ENCODE measurements at places on chromosomes 11 and 22.

GRCh38 chr11:42170601-42171000 is 711.1 kb upstream of the LRRC4C start:
- no peak for DNase-seq

GRCh38 chr11:36300650-36301049 is 4.6 kb downstream of the PRR5L start:
- no peak for DNase-seq

- DNase-seq: no peak
Measured at GRCh38 chr22:19554834-19555404, 30.7 kb upstream of the CLDN5 start.

DNA sequence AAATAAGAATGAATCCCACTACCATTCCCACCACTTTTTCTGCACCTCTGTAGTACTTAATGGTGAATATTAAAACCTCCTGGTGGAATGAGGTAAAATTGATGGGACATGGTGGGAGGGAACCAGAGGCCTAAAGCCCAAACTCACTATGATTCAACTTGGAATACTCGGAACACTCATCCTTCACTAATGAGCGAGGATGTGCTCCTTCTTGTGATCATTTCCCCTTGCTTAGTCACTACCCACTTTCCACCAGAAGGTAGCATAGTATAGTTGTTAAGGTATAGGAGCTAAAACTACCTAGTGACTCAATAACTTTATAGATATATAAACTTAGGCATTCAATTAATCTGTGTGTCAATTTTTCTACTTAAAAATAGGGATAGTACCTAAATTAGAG is 728.9 kb downstream of the OPCML start:
- no peak for DNase-seq

- DNase-seq: no peak
Measured at GRCh38 chr22:29815580-29815979, 22.5 kb downstream of the ASCC2 start.

DNA sequence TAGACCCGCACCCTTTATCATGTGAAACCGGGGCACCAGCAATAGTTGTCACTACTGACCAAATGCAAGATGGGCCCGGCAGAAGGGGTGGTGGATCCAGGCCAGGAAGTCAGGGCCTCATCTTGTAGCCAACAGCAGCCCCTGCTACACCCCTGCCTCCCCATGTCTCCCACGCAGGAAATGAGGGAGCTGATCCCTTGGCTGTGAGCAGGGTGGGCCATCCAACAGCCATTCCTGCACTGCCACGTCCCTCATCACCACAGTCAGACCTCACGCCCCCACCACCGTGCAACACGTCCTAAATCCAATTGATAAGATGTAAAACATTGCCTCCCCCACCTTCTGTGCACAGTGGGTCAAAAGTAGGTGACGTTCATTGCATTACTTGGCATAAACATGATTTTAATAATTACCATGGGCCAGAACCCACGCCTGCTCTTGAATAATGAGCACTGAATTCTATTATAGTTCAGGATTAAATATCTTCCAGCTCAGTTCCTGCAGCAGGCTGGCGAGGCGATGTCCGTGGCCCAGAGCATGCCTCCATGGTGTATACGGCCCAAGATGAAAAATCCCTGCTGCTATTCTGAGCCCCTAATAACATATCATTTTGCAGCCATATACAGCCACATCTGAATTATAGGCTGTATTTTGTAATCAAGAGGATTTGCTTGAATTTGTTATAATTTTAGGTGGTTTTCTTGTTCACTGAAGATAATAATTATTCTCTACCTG is 1373.8 kb downstream of the BRD1 start:
- DNase-seq: no peak

- peak; percentile 78 for DNase-seq
Measured at GRCh38 chr22:29479417-29480261, at the start of gene NEFH. Gene NEFH (plus strand): TSS chr22:29480218. CDS start chr22:29480263, 45 bp downstream.

DNA sequence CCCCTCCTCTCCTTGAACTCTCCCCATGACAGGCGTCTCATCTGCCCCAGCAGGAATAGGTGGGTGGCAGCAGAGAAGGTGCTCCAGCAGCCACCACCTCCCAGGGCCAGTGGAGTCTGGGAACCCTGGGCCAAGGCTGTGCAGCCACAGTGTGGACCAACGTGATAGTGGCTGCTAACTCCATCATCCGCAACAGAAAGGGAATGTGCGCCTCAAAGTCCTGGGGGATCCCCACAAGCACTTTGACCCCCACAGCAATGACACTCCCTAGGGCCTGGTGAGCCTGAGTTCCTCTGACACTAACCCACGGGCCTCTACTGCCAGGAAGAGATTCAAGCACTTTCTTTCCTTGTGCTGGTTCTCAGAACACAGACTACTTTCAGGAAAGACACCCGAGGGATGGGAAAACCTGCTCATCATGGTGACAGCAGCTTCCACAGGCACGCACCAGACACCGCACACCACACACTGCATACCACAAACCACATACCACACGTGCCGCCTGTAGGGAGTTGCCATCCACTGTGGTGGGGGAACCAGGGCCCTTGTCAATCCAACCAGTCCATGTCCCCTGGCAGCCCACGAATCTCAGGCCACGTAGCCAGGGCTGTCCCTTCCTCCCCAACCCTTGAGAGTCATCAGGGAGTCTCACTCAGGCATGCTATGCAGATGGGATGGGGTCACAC is 3.4 kb upstream of the SLC25A1 start:
- DNase-seq: no peak

DNA sequence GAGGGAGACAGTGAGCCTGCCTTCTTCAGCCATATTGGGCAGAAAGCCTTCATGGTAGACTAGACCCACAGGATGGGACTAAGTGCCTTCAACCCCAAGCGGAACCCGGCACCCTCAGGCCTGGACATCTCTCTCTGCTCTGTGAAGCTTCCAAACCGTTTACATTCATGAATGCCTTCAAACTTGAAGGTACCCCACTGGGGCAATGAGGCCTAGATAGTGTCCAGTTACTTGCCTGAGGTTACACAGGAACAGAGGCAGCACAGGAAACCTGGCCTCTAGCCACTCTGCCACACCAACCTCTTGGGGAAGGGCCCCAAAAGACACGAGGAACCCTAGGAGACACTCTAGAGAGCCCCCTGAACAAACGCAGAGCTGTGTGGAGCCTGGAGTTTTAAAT is 14.5 kb upstream of the CYP2R1 start:
- no peak for DNase-seq

Data from NCI-H1436 (cell line).